ENCODE measurements at places on chromosomes 4 and X.

GRCh38 chrX:11566173-11566572 is 99.5 kb downstream of the ARHGAP6 start:
- no peak for DNase-seq

- no peak for DNase-seq
These were observed 99.9 kb upstream of the RAPGEF2 start for GRCh38 chr4:159002950-159003349.

- DNase-seq: no peak
These were observed 9.5 kb downstream of the FRG2 start for GRCh38 chr4:190017357-190018200.

DNA sequence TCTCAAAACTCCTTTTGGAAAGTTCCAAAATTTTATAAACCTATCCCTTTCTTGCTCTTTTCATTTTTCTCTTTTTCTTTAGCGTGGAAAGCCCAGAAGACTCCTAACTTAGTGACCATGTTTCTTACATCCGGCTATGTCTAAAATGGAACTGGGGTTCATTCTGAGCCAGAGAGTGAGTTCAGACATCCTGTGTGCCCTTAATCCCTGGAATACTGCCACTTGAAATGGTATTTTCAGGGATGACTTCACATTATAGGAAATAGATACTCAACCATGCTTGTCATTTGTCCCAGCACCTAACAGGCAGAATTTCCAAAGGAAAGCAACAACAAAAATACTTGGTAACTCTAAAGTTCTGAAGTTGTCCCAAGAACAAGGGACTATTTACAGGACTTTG is 379.6 kb downstream of the ARHGAP24 start:
- DNase-seq: no peak

- no peak for DNase-seq
These were observed 140.6 kb upstream of the ARX start for GRCh38 chrX:25156323-25156722.

DNA sequence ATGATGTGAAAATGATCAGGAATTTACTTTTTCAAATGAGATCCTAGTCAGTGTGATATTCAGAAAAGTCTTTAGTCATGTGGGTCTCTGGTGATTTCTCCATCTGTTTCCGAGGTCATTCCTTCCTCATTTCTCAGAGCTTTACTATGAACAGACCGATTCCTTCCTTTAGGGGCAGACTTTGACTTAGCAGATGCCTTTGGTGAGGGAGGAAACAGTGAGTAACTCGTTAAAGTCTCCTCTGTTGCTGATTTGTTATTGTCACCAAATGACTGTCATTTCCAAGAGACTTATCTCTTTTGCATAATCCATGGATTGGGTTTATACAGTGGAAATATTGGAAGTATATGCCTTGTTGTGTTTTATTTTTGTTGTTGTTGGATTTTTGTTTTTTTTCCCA is 76.2 kb upstream of the CD99 start:
- DNase-seq: no peak

DNA sequence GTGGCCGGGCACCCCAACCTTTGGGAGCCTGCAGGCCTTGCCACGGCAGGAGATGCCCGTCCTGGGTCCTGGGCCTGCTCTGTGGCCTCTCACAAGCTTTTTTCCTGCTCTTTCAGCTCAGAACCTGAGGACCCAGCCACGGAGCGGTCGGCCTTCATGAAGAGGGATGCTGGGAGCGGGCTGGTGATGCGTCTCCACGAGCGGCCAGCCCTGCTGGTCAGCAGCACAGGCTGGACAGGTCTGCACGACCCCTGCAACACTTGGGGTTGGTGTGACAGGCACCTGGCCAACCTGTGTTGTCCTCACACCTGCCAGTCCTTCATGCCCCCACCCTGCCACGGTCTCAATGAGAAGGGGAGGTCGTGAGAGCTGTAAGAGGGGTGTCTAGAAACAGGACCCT is 170.0 kb downstream of the ADRA2C start:
- no peak for DNase-seq

- no peak for DNase-seq
These were observed 101.3 kb upstream of the EGFL6 start for GRCh38 chrX:13468096-13468495.

GRCh38 chr4:41215969-41216293 is 1.6 kb upstream of the APBB2 start:
- no peak for DNase-seq

DNA sequence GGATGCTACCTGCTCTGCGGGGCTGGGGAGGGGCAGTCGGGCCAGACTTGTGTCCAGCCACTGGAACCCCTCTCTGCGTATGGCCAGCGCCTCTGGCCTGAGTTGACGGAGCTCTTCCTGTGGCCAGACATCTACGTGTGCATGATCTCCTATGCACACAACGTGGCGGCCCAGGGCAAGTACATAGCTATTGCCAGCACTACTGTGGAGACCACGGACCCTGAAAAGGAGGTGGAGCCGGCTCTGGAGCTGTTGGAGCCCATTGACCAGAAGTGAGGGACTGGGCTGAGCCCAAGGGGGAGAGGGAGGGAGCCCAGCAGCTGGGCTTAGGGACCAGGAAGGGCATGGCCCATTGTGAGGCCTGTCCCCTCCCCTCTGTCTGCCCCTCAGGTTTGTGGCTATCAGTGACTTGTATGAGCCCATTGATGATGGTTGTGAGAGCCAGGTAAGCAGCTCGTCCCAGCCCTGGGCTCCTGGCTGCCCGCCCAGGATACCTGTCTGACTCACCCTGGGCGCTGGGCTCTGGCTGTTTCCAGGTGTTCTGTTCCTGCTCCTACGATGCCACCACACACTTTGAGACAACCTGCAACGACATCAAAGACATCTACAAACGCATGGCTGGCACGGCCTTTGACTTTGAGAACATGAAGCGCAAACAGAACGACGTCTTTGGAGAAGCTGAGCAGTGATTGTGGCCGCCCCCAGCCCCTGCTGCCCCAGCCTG is 1.8 kb upstream of the FAM50A start:
- no peak for DNase-seq

- DNase-seq: no peak
These were observed 23.9 kb downstream of the FBXO8 start for GRCh38 chr4:174259580-174259979.

GRCh38 chrX:13387666-13388494 is 68.0 kb upstream of the ATXN3L start:
- DNase-seq: no peak

DNA sequence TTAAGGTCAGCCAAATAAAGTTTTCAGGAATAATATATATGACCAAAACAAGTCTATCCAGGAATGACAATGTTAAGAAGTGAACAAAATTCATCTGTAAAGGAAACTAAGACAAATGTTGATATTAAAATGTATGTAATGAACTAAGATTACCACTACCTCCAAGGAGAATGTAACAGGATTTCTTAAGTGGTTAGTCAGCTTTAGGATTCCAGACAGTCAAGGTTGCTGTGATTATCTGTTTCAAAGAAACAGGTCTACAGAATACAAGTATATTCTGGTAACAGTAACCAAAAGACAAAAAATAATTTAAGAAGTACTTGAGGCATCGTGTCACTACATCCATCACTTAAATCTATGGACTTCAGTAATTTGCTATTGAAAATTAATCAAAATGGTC is 172.8 kb downstream of the SCFD2 start:
- no peak for DNase-seq

GRCh38 chrX:146264763-146265375 is 447.2 kb downstream of the SLITRK2 start:
- DNase-seq: no peak

DNA sequence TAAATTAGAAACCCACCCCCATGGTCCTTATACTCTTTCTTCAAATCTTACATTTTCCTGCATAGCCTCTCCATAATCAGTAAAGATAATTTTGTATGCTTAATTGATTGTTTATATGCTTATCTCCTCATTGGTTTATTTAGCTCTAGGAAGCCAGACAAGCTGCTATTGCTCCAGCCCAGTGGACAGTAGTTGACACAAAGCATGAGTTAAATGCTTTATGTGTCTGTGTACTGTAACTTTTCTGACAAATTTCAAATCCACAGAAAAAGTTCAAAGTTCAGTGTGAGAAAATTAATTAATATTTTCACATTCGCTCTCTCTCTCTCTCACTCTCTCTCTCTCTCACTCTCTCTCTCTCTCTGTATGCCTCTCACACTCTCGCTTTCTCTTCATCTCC is 181.7 kb downstream of the GABRB1 start:
- DNase-seq: no peak

DNA sequence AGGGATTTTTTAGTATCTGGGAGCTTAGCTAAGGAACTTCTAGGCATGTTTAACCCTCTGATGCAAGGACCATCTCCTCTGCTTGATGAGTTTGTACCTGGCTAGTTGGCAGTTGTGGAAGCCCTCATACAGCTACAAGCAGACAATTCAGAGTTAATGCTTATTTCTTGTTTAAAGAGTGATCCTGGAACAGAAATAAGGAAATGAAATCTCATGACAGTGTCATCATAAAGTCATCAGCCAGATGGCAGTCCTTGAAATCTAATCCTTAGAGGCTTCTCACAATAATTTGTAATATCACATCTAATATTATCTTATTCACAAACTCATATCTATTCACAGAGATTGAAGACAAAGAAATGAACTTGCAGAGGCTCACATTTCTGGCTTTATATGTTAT is 581.6 kb upstream of the FTHL17 start:
- DNase-seq: no peak
